Kasumi-1 (cell line): ENCODE measurements at places on chromosomes 6 and 20.

GRCh38 chr6:134406311-134406710, 88.4 kb upstream of the SGK1 start:
- no peak for DNase-seq

- no peak for DNase-seq
Measured at GRCh38 chr20:58402305-58402704, 13.3 kb downstream of the VAPB start.

- no peak for DNase-seq
Measured at GRCh38 chr6:147037881-147038280, 166.3 kb upstream of the STXBP5 start.

GRCh38 chr20:25503936-25504335, 81.4 kb downstream of the NINL start:
- no peak for DNase-seq

- no peak for DNase-seq
Measured at GRCh38 chr20:7897781-7898364, 42.4 kb downstream of the HAO1 start.

DNA sequence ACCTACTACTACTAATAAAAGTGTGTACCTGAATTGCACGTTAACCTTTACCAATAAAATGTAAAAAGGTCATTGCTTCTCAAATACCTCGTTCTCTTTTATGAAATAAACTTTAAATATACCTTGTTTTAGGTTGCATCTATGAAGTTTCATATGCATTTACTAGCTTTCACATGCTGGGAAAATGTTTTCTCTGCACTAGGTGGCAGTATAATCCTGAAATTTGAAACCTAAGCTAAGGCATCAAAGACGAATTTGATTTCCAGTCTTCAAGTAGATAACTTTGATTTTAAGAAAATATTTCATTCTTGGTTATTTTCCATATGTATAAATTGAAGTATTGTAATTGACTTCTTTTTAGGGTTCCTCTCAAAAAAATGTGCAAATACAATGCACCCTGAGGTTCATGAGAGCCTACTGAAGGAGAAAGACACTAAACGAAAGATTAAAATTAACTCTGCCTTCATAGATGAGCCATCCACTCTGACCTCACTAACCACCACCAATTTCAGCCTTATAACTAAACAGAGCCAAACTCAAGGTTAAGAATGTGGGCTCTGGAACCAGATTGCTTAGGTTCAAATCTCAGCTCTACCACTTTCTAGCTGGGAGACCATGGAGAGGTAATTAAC, 7.3 kb upstream of the COL9A1 start:
- DNase-seq, result peak; percentile 27

- DNase-seq, result no peak
Measured at GRCh38 chr20:32477594-32478512, 107.3 kb downstream of the NOL4L start.

GRCh38 chr6:159037756-159038290, 7.0 kb downstream of the TAGAP start:
- DNase-seq, result no peak

DNA sequence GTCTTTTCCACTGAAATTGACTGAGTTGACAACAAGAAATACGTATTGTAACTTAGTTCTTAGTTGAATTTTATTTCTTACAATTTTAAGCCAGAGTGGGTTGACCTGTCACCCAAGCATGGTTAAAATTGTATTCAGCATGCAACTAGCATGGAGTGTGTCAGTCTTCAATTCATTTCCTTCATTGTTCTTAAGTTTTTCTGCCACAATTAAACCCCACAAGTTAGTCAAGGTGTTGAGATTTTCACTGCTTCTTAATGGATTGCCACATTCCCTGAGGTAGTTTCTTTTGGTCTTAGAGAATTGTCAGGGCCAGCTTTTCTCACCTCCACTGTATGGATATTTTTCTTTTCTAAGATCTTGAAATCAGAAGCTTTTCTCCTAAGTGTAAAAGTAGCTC, 2.1 kb downstream of the PTPN1 start:
- DNase-seq, result no peak

DNA sequence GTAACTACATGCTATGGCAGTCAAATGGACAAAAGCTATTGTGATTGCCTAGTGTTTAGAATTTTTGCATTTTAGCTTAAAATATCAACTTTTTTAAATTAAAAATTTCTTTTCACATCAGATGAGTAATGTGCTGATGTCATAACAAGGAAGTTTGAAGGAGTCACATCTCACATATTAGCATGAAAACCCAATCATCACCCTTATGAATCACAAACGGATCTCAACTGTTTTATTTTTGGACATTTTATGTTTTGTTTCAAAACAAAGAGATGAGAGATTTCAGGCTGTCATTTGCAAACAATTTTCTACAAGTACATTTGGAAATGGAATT, 53.6 kb upstream of the TRERF1 start:
- DNase-seq, result no peak
